ENCODE measurements at places on chromosomes 1 and 21. TPM values are rescaled to one million over a fixed set of nuclear protein-coding genes. Genes with fewer than 3 reads are reported as not detected.

VWA5B1 gene
- total RNA-seq = 0.29 TPM

PDPN gene
- total RNA-seq = 102 TPM

LCE1B gene
- total RNA-seq = not detected

INKA2 gene
- 0.89 TPM for total RNA-seq

C4BPA gene
- total RNA-seq = 0.16 TPM

VCAM1 gene
- total RNA-seq = 33.6 TPM

KCNJ10 gene
- 0.14 TPM for total RNA-seq

LRRC38 gene
- total RNA-seq = not detected

LCA5L gene
- total RNA-seq = 0.86 TPM

OLIG2 gene
- 0.35 TPM for total RNA-seq

C1orf52 gene
- total RNA-seq = 48.2 TPM

LRRC8C gene
- total RNA-seq = 1.2 TPM

HECTD3 gene
- total RNA-seq = 32.3 TPM

BLACAT1 gene
- 0.72 TPM for total RNA-seq

PTBP2 gene
- 53.8 TPM for total RNA-seq

SLC1A7 gene
- not detected for total RNA-seq

ELAVL4 gene
- not detected for total RNA-seq

RIPPLY3 gene
- 0.54 TPM for total RNA-seq

TEX38 gene
- total RNA-seq = 0.57 TPM

UBE2U gene
- not detected for total RNA-seq

CTTNBP2NL gene
- 65.4 TPM for total RNA-seq

FAM76A gene
- total RNA-seq = 12.4 TPM

KIF1B gene
- total RNA-seq = 66.1 TPM

KAZN gene
- total RNA-seq = 36.3 TPM

TTLL7 gene
- 13.3 TPM for total RNA-seq

TNN gene
- total RNA-seq = 2.0 TPM

Data from mesothelial cell of epicardium (in vitro differentiated cells).